RPMI8226 (cell line): ENCODE measurements at places on chromosomes 5 and 9.

GRCh38 chr9:68683433-68683832 lies 21.6 kb upstream of the PIP5K1B start:
- no peak for DNase-seq

- DNase-seq: peak; percentile 60
Measured at GRCh38 chr9:16627967-16628366, 242.5 kb downstream of the BNC2 start.

DNA sequence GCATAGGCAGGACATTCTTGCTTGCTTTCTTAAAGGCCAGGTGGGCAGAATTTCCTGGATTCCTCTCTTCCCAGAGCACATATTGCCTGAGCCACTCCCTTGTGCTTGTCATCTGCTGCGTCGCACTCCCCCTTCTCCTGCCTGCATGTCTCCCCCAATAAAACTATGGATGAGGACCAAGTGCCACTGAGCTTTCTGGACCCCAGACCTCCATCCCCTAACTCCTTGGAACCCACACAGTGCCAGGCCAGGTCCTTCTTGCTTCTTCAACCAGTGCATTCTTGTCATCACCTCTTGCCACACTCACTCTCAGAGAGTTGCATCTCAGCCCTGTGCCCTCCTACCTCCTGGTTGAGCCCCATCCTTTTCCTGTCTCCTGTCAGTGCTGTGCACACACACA lies 157.9 kb upstream of the PANK3 start:
- DNase-seq: no peak

- no peak for DNase-seq
Measured at GRCh38 chr5:154165886-154166285, 24.6 kb upstream of the GALNT10 start.

- no peak for DNase-seq
Measured at GRCh38 chr5:37921452-37921851, 81.6 kb upstream of the GDNF start.

- no peak for DNase-seq
Measured at GRCh38 chr5:66741394-66741793, 145.2 kb downstream of the MAST4 start.

DNA sequence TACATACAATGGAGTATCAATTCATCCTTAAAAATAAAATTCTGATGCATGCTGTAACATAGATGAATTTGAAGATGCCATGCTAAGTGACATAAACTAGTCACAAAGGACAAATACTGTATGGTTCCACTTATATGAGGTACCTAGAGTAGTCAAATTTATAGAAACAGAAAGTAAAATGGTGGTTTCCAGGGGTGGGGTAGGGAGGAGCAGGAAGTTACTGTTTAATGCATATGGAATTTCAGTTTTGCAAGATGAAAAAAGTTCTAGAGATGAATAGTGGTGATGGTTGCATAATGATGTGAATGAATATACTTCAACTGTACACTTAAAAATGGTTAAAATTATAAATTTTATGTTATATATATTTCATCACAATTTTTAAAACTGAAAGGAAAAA lies 57.3 kb upstream of the FNIP1 start:
- DNase-seq: no peak

DNA sequence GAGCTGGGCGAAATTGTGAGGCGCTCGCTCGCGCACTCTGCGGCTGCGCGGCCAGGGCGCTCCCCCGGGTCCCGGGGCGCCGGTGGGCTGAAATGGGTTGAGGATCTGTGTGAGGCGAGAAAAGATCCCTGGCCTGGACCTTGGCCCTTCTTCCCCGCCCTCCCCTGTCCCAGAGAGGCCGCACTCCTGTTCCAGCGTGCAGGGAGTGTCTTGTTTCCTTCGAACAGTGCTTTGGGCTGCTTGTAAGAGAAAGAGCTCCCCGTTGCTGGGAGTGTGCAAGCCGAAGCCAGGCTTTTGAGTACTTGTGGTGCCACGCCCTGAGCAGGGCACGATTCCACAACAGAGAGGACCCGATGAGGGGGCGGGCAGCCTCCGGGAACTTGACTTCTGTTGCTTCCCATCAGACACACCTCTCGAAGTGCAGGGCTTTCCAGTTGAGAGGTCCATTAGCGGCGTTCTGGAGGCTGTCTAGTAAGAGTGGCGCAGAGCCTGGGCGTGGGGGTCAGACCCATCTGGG lies 535 bp downstream of the DOLPP1 start:
- DNase-seq: peak; percentile 29

DNA sequence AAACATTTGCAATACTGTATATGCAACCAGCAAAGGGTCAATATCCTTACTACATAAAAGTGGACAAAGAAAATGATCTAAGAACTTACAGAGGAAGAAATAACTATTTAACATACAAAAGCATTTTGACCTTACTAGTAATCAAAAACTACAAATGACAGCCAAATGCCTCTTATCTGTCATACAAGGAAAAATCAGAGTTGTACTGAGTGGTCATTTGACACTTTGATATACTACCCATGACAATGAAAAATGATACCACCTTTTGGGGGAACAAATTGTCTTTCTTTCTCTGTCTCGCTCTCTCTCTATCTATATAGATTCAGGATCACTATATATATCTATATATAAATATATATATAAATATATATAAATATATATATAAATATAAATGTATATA lies 50.4 kb upstream of the ZSWIM6 start:
- DNase-seq: no peak

DNA sequence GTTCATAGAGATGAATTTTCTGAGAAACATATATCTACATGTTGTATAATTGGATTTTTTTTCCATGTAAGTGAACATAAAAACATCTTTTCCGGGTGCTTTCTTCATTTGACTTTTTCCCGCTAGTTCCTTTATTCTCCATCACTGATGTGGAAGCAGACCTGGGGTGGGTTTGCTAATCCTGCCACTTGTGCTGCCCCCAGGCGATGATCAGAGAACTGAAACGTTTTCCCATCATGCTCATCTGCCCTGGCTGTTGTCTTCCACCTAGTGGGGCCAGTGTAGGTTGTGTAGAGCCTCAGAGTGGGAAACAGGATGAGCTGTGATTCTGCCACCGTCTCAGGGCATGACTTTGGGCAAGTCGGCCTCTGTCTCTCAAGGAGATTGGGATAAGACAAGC lies 34.2 kb upstream of the TGFBR1 start:
- DNase-seq: no peak

GRCh38 chr9:73348471-73348870 lies 196.8 kb downstream of the ANXA1 start:
- DNase-seq: no peak

- peak; percentile 57 for DNase-seq
Measured at GRCh38 chr9:107422189-107423185, 67.1 kb downstream of the KLF4 start.

DNA sequence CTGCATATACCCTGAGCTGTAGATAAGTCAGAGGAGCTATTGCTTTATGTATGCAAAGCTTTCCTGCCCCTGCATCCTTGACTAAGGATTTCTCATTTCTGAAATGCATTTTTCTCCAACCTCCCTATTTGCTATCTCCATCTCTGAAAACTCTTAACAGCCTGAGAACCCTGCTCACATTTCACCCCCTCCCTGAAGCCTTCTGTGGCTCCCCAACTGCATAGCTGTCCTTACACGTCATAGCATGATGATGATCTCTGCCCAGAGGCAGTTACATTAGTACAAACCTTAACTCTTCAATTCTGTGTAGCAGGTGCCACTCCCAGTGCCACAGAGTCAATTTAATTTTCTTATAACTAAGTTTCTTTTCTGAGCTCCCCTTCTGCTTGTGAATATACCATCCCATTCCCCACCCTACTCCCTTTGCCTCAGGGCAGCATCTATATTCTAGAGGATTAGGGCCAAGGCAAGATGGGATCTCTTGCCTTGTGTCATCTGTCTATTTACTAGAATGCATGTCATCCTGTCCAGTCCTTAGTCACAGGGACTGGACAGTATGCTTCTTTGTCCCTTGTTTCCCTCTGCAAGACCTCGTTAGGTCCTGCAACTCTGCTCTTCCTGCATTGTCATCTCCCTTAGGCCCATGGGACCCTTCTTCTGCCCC lies 149.7 kb upstream of the SPRY4 start:
- no peak for DNase-seq

- no peak for DNase-seq
Measured at GRCh38 chr9:114321759-114322158, 1.1 kb upstream of the ORM1 start.

DNA sequence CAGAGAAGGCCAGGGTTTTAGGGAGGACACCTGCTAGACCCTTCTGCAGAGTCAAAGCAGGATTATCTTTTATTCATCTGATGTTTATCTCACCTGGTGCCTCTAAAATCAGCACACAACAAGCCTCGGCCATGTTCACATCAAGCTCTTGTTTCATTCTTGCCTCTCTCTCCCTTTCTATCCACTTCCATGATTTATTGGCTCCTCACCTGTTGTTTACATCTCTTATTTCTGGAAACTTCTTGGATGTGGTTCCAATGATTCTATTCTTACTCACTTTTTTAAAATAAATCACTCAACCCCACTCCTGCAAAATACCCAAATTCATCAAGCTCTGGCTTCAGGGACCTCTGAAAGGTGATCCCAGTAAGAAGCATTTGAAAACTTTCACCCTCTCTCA lies 407.0 kb upstream of the KLF4 start:
- no peak for DNase-seq

- no peak for DNase-seq
Measured at GRCh38 chr5:156947925-156948324, 15.1 kb downstream of the TIMD4 start.

DNA sequence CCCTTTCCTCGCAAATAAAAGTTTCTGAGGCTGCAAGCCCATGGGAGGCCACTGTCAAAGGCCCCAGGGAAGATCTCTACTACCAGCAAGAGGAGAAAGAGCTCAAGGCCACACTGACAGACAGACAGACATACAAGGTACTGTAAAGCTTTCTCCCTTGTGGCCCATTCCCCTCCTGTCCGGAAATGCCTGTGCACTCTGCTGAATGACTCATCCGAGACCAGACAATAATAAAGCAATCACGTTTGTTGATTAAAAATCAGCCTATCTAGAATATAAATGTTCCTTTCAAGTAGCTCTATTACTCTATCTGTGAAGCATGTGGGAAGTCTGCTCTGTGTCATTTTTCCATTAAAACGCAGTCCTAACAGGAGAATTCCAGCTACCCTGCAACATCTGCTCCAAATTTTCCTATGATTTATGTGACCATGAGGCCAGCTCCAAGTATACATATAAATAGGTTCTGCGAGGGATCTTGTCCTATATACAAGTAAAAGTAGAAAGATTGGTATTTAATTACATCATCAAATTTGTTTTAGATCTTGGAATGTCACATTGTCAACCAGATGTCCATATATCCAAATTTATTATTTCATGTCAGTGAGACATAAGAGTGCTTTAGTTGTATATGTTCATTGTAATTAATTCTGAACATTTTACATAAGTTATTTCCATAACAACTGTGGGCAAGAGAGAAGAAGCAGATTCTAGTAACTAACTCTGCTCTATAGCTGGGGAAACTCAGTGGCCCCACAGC lies 34.7 kb upstream of the TGFBI start:
- DNase-seq: no peak

GRCh38 chr9:6079386-6079785 lies 64.0 kb upstream of the RANBP6 start:
- no peak for DNase-seq

GRCh38 chr5:41832430-41832829 lies 37.8 kb downstream of the OXCT1 start:
- DNase-seq: no peak

DNA sequence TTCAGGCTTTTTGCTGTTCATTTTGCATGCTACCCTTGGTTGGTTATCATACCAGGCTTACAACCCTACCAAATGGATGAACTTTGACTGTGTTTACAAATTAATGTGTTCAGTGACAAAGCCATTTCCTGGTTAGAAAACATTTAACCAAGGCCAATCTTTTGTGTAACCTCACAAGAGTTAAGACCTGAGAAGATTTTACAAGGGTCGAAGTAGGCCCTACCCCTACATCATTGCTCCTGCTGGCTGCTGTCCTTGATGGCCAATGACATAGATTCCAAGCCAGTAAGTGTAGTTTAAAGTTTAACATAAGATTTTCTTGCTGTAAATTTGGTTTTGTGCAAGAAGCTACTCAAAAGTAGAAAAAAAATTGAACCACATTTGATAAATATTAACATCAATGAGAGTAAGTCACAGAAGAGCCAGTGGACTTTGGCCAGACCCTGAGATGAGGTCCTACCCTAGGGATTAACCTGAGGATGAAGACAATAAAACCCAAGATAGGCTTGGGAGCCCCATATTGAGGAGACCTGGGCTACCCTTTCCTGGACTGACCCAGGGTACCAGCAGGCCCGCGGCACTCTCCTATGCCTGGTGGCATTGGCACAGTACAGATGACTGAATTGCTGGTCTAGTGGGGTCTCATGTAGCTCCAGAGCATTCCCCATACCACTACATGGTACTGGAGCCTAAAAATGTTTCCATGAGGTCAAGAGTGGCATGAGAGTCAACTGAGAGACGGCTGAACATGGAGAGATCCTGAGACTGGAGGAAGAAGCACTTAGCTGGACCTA lies 8.3 kb downstream of the C1QTNF3 start:
- no peak for DNase-seq
